Activated CD8-positive, alpha-beta memory T cell treated with anti-CD3 and anti-CD28 coated beads, Interleukin-2, amount 50 U/mL, for 4 hours (primary cell): ENCODE measurements at places on chromosomes 2 and 18.
A peak's percentile ranks its signal among the peaks of the same experiment; 100 is the strongest.

- no peak for DNase-seq
Measured at GRCh38 chr2:122182616-122183355, 427.3 kb downstream of the TSN start.

- no peak for DNase-seq
Measured at GRCh38 chr2:191622374-191623320, 55.3 kb upstream of the NABP1 start.

DNA sequence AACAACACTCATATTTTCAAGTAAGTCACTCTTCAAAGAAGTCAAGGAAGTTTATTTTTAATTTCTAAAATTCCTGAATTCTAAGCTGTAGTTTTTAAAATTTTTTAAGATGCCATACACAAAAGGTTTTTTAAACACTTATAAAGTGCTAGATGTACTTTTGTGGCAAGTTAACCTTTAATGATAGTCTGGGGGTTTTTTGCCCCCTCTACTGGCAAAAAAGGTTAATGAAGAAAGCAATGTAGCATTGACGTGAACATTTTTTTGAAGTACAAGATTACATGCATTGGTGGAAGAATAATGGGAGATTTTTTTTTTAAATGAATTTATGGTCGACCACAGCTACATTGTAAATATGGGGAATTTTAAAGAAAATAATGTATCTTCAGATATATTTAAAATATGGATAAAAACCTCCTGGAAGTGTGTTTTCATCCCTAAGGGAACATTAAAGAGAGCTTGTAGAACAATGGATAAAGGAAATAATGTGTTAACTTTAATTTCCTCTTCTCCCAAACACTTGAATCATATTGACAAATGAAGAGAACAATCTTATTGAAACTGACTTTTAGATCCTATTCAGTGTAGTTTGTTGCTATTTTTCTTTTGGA, 12.6 kb downstream of the ITPRID2 start:
- no peak for DNase-seq

GRCh38 chr2:8435608-8436007, 246.2 kb upstream of the ID2 start:
- DNase-seq: no peak

- no peak for DNase-seq
Measured at GRCh38 chr2:164187121-164187520, 434.2 kb downstream of the GRB14 start.

GRCh38 chr2:16665748-16666448, at the start of gene CYRIA:
TSS of gene CYRIA (minus strand) at chr2:16665834. CDS start at chr2:16588119, 77,715 bp downstream.
- DNase-seq: peak; percentile 40

GRCh38 chr2:70116936-70117552, 29.8 kb downstream of the PCBP1 start:
- DNase-seq: no peak

DNA sequence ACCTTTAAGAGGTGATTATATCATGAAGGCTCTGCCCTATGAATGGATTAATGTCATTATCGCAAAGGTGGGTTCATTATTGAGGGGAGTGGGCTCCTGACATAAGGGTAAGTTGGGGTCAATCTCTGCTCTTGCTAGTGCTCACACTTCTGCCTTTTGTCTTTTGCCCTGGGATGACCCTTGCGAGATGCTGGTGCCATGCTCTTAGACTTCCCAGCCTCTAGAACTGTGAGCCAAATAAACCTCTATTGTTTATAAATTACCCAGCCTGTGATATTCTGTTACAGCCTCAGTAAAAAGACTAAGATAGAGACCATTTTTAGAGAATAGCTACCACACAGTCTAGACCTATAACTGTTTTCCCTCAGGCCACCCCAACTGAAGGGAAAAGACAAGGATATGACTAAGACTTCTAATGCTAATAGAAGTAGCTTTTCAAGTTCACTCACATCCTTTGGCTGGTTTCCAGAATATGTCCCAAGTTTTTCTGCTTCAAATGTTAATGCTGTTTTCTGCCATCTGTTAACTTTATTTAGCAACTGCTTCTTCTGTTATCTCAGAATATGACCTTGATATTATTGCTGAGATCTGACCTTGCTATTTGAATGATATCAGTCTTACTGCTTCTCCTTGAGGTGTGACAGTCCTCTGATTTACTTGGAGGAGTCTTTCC, 65.1 kb upstream of the STAM2 start:
- no peak for DNase-seq

DNA sequence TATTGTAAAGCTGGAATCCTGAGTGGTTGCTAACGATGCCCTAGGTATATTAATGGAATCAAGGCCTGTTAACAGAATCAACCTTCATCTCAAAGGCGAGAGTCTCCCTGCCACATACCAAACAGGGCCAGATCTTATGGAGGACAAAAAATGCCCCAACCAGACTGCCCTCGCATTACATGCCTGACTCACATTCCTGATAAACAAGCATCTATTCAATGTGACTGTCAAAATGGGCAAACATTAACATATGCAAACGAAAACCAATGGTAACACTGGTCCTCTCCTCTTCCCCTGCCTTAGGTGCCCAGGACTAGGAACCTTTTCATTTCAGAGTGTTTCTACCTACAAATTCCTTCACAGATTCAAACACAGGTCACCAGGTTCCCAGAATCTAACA, 83.4 kb downstream of the COL6A3 start:
- no peak for DNase-seq

DNA sequence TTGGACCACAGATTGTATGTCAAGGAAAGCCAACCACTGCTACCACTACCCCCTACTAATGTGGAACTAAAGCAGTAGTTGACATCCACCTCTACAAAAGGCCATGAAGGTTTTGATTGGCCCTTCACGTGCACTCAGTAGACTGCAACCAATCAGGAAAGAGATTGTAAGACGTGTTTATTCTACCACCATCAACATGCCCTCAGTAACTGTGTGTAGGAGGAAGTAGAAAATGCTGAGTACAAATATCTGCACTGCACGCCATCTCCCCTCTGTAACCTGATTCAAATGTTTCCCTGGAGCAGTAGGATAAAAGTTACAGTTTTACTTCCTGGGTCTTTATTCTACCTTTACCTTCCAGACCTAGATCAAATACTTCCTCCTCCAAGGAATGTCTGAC, 2.9 kb upstream of the CASP10 start:
- no peak for DNase-seq

DNA sequence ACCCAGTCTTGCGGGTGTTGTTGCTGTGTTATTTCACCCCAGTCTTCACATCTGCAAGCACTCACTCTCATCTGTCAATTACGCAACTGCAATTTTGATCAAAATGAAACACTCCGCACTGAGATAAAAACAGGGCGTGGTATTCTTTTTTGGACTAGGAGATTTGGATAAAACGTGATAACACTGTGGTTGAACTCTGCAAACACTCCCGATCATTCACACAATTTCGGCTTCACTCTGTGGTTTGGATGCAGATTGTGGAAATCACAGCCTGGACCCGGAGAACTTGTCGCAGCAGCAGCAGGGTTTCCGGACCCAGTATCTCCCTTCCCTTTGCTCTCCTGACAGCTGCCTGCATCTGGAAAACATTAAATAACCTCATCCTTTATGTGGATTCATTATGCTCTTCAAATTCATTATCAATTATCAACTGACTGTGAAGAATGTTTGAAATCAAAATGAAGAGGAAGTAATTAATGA, 49.4 kb upstream of the APCDD1 start:
- DNase-seq: no peak

DNA sequence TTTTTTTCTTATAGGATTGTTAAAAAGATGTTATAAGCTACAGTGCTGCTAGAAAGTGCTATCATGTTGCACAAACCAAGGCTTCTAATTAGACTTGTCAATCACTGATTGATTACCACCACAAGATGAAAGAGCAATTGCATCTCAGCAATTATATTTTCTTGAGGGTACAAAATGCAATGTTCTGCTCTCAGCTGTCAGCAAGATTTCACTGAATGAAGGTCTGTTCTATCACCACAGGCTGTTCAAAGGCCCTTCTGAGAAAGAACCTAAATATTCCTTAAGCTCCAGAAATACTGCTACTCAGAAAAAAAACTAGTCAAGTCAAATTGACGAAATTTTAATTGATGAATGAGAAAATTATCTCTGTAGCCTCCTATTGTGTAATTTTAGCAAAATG, 301.9 kb upstream of the KYNU start:
- no peak for DNase-seq

- DNase-seq: no peak
Measured at GRCh38 chr2:96233880-96234316, 25.3 kb upstream of the STARD7 start.
